NCI-H2171 treated with DMSO at 0.1 percent for 48 hours (cell line): ENCODE measurements at places on chromosomes 11 and 22.

DNA sequence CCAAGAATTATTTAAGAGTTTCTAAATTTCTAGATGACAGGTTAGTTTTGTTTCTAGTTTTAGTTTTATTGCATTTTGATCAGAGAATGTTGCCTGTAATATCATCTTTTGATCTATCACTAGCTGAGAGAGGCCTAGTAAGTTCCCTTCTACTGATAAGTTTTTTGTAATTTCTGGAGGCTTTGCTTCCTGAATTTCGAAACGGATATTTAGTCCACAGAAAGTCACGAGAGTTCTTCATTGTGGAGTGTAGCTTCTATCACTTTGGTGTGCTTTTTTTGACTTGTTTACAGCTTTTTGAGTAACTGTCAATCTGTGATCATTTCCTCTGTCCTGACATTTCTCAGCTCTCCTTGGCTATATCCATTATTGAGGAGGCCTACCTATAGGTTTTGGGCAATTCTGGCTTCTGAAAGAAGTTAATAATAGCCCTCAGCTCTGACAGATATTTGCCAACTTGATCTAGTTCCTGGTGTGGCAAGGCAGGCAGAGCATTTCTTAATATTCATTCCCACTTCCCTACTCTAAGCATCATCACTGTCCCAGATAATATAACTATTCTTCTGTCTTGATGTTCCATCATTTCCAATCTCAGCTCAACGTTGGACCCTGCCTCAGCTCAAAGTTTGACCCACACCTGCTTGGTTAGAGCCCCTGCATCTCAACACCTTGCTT, 171.3 kb downstream of the BLID start:
- DNase-seq, result no peak

DNA sequence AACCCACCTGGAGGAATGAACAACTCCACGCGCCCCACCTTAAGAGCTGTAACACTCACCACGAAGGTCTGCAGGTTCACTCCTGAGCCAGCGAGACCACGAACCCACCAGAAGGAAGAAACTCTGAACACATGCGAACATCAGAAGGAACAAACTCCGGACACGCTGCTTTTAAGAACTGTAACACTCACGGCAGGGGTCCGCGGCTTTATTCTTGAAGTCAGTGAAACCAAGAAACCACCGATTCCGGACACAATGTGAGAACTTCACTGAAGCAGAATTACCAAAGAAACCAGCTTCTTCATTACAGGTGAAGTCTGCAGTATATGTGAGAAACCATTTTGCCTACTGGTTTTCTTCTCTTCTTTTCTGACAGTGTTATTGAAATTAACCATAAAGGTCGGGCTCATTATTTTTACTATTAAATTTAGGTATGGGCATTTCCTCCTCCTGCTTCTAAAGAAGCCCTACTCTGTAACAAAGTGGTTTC, 303.0 kb downstream of the KCNA4 start:
- no peak for DNase-seq

GRCh38 chr22:36425977-36426523, 38.3 kb upstream of the MYH9 start:
- no peak for DNase-seq

GRCh38 chr22:45775062-45775461, 103.4 kb downstream of the ATXN10 start:
- no peak for DNase-seq

- DNase-seq, result no peak
Measured at GRCh38 chr22:42951093-42951710, 63.7 kb downstream of the PACSIN2 start.

DNA sequence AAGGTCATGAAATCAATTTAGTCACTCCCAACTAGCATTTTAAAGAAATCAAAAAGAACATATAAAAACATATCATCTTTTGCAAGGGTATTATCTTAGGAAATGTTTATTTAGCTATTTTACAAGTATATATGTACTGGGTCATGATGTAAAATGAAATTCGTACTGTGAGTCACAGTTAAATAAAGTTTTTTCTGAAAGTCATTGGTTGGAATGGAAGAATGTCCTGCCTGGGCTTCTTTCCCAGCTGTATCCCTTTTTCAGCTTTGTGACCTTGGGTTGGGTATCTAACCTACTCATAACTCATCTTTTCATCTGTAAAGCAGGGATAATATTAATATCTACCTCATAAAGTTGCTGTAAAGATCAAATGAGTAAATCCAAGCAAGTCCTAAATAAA, 15.7 kb downstream of the FDX1 start:
- no peak for DNase-seq

DNA sequence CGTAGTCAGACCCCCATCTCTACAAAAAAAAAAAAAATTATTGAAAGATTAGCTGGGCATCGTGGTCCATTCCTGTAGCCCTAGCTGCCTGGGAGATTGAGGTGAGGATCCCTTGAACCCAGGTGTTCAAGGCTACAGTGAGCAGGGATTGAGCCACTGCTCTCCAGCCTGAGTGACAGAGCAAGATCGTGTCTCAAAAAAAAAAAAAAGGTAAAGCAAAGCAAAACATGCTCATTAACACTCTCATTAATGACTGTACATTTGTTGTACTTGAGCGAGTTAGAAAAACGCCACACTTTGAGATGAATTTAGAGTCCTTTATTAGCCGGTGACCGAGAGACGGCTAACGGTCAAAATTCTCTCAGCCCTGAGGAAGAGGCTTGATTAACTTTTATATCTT, 6.2 kb upstream of the SERHL2 start:
- DNase-seq, result no peak

DNA sequence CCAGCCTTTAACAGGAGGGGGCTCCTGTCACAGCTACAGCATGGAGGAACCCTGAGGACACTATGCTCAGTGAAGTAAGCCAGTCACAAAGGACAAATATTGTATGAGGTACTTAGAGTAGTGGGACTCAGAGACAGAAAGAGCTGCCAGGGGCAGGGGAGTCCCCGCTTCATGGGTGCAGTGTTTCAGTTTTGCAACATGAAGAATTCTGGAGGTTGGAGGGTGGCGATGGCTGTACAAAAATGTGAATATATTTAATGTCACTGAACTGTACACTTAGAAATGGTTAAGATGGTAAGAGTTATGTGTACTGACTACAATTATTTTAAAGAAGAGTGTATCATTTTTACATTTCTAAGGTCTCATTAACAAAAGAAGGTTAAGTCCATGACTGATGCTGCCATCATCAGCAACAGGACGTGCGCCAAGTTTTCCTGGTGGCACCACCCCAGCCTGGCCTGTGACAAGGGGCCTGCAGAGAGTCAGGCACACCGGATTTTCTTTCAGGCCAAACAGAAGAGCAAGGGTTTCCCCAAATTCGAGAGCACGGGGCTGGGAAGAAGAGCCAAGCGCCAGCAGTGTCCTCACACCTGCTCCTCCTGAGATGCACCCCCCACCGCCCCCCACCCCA, 22.1 kb downstream of the YPEL1 start:
- no peak for DNase-seq

DNA sequence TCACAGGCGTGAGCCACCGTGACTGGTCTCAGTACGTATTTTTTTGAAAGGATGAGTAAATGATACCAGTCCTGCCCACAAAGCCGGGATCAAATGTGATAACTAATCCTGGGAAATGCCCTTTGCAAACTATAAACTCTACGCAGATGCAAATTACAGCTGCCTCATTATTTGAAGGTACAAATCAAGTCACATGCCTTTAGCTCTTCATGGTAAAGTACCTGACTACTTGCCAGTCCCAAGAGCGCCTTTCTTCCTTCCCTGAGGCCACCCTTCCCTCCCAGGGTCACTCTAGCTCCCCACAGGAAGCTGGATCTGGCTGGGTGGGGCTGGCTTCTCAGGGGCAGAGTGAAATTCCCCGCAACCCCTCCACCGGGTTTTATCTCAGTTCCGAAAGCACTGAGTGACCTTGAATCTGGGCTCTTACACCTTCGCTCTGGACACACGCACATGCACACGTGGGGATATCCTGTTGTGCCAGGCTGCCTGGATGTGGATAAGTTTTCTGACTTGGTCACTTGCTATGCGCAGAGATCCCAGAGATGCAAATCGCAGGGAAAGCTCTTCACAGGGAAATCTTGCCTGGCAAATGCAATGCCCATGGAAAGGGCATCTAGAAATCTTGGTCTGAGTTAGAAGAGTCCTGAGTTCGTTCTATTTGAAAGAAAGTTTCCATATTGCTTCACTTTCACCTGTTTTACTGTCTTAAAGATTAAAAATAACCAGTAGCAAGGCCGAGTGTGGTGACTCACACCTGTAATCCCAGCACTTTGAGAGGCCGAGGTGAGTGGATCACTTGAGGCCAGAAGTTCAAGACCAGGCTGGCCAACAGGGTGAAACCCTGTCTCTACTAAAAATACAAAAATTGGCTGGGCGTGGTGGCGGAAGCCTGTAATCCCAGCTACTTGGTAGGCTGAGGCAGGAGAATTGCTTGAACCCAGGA, 8.5 kb downstream of the A4GALT start:
- DNase-seq, result no peak

DNA sequence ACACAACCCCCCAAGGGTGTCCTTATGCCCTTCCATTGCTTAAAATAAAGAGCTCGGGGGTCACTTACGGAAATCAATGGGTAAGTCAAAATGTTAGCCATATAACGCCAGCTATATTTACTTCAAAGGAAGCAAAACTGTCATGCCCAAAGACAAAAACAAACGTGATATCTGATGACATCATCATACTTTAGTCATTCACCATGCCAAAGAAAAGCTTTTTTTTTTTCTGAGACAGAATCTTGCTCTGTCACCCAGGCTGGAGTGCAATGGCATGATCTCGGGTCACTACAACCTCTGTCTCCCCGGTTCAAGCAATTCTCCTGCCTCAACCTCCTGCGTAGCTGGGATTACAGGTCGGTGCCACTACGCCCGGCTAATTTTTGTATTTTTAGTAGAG, 47.7 kb upstream of the SC5D start:
- no peak for DNase-seq

DNA sequence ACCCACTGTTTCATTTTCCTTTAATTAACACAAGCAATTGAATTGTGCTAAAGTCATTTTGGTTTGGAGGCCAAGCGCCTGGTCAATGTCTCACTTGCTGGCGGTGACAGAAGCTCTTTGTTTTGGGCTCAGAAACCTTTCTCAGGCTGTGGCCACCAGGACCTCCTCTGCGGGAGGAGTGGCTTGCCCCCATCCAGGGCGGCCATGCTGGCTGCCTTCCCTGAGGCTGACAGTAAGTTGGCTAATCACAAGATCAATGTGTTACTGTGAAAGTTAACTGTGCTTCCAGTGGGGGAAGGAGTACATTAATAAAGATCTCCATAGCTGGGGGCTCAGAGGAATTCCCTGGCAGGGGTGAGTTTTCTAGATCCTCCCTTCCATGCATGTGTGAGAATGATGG, 1074.5 kb downstream of the NTM start:
- DNase-seq, result no peak

DNA sequence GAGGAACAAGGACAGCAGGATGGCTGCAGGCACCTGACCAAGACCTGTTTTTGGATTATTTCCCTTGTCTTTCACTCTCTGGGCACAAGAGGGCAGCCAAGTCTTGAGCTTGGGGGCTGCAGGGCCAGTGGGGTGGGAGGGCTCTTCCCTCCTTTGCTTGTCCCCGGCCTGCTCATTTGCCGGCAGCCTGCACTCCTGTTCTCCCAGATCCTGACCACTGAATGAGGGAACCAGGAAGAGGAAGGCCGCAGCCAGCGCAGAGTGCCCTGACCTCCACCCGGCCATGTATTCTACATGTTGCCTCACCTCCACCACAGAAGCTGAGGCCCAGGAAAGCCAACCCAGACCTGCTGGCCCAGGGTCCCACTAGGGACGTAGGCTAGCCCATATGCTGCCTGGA, 15.5 kb upstream of the NNMT start:
- DNase-seq, result peak; percentile 67

DNA sequence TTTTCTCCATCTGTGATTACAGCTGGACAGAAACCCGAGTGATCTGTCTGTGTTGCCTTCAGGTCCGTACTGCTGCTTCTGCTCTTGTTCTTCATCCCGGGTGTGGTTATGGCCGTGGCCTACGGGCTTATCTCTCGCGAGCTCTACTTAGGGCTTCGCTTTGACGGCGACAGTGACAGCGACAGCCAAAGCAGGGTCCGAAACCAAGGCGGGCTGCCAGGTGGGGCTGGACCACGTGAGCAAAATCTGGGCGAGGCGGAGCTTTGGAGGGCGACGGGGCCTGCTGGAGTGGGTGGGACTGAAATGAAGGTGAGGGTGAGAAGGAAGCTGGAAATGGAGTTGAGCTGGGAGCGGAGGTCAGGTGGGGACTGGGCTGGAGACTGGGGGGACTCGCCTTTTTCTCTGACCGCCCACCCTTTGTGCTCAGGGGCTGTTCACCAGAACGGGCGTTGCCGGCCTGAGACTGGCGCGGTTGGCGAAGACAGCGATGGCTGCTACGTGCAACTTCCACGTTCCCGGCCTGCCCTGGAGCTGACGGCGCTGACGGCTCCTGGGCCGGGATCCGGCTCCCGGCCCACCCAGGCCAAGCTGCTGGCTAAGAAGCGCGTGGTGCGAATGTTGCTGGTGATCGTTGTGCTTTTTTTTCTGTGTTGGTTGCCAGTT, 11.1 kb downstream of the CCKBR start:
- DNase-seq, result no peak

DNA sequence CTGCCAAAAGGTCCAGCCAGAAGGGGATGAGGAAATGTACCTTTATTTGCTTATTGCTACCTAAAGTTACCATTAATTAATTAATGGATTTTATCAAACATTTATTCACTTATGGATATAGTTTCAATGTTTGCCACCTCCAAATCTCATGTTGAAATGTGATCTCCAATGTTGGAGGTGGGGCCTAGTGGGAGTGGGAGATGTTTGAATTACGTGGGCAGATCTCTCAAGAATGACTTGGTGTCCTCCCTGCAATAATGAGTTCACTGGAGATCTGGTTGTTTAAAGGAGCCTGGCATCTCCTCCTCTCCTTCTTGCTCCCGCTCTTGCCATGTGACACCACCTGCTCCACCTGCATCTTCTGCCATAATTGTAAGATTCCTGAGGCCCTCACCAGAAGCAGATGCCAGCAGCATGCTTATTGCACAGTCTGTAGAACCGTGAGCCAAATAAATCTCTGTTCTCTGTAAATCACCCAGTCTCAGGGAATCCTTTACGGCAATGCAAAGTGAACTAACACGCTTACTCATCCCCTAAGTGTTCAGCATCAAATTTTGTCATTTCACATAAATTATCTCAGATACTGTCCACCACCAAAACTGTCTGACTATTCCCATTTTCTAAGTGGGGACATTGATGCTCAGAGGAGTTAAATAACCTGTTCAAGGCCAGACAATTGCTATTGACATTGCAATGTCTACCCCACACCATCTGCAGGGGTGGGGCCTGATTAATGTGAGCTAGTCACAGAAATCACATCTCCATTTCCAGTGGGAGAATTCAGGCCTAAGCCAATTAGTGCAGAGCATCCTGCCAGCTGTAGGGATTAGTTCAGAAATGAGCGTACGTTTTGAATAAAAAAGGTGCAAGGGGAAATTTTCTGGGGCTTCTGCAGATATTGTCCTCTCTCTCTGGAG, 51.6 kb upstream of the SYN3 start:
- DNase-seq, result peak; percentile 83

- no peak for DNase-seq
Measured at GRCh38 chr22:37187891-37188761, at the start of gene C1QTNF6. Gene C1QTNF6 (minus strand): TSS chr22:37188247. CDS start chr22:37188213, 34 bp downstream.

- no peak for DNase-seq
Measured at GRCh38 chr11:101407324-101407723, 176.5 kb downstream of the TRPC6 start.

GRCh38 chr11:19808076-19808911, 95.7 kb downstream of the NAV2 start:
- DNase-seq, result no peak

- no peak for DNase-seq
Measured at GRCh38 chr22:48362721-48363404, 1464.8 kb downstream of the BRD1 start.
